NCI-H524 (cell line): ENCODE measurements at places on chromosomes 16 and 17.

DNA sequence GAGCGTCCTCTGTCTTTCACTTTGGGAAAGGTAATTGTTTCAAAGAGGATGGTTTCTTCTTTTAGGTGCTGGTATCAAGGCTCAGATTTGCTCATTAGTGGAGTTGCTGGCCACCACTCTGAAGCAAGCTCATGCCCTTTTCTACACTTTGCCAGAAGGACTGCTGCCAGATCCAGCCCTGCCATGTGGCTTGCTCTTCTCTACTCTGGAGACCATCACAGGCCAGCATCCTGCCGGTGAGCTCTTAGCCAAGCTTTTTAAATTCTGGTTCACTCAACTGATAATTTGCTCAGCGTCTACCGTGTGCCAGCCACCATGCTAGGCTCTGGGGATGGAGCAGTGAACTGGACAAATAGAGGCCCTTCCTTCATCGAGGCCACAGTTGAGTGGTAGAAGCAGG lies 4.3 kb downstream of the COG1 start:
- DNase-seq: no peak

GRCh38 chr16:86901483-86901882 lies 323.1 kb downstream of the FOXL1 start:
- no peak for DNase-seq

GRCh38 chr17:69593351-69593715 lies 178.8 kb downstream of the MAP2K6 start:
- DNase-seq: no peak

DNA sequence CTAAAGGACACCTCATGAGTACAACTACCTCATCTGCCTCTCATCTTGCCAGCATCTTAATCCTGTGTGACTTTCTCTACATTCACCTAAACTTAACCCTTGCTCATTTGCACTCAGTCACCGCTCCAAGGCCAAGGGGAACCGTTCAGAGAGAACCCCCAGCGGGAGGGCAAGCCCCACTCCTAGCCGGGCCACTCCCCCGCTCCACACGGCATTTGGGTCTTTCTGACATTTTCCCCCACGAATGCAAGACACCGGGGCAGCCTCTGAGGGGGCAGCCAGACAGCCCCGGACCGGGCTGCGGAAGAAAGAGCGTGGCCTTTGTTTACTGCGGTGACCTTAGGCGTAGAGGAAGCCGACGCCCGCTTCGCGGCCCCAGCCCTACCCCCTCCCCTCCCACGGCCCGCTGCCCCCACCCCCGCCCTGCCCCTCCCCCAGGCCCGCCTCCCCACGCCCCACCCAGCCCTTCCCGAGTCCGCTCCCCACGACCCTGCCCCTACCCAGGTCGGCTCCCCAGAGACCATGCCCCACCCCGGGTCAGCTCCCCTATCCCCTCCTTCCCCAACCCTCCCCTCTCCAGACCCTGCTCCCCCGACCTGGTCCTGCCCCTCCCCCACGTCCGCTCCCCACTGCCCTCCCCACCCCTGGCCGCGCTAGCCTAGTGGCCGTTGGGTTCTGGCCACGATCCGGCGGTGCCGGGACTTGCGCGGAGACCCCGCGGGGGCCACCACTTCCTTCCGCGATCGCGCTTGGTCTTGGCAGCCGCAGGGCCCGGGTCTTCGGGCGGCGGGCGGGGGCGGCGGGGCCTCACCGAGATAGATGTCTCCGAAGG lies 789 bp downstream of the CSNK1D start:
- DNase-seq: no peak

GRCh38 chr17:45006927-45007461 lies 38.9 kb upstream of the C1QL1 start:
- peak; percentile 92 for DNase-seq

DNA sequence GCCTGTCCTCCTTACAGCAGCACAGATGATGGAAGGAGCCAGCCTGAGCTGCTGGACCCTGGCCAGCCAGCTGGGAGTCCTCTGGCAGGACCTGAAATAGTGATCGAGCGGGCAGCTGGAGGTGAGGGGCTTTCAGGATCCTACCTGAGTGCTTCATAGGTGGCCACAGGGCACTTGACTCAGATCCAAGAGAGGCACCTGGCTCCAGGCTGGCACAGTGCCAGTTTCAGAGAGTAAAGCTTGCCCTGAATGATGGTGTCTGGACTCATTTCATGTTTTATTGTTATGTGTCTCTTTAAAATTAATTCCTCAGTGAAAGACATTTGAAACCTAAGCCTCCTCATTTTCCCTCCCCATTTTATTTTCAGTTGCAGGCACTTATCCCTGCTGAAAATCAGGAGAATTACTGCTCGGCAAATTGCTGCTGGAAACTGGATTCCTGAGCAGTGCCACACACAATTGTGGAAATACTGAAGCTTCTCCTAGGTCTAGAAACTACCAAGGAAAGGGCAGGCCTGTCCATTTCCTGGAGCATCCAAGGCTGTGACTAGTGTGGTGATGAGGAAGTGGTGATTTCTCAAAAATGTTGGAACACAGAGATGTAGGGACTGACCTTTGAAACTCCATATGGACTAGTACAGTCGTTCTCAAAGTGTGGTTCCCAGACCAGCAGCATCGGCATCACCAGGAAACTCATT lies 16.1 kb upstream of the ADAMTS18 start:
- peak; percentile 55 for DNase-seq

- peak; percentile 26 for DNase-seq
Observed at GRCh38 chr17:82283208-82283749, 9.8 kb upstream of the CSNK1D start.

GRCh38 chr17:6868582-6868981 lies 37.1 kb upstream of the TEKT1 start:
- no peak for DNase-seq

- DNase-seq: no peak
Observed at GRCh38 chr17:245611-246010, 64.2 kb upstream of the DOC2B start.
